ENCODE measurements at places on chromosomes 13 and 19.
A peak's percentile ranks its signal among the peaks of the same experiment; 100 is the strongest.

GRCh38 chr19:32916969-32917615 lies 47.5 kb upstream of the SLC7A9 start:
- DNase-seq: no peak

- DNase-seq: no peak
Observed at GRCh38 chr19:7575434-7576040, 20.1 kb upstream of the CAMSAP3 start.

DNA sequence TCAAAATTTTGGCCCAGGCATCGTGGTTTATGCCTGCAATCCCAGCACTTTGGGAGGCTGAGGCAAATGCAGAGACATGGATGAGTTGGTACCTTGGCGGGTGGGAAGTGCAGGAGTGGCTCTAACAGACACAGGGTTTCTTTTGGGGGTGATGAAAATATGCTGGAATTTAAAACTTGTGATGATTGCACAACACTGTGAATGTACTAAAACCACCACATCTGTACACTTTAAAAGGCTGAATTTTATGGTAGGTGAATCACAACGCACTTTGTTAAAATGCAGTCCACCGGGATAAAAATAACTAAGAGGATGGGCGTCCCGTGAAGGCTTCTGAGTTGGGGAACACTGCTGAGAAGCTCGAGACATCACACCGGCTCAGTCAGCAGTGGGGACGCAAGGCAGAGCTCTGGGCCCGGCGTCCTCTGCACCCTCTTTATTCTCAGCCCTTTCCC lies 47.1 kb downstream of the MLLT1 start:
- no peak for DNase-seq

GRCh38 chr13:48573213-48574007 lies 40.5 kb upstream of the RCBTB2 start:
- no peak for DNase-seq

GRCh38 chr13:95349267-95349666 lies 48.0 kb upstream of the ABCC4 start:
- DNase-seq: no peak

GRCh38 chr13:109715902-109716301 lies 70.5 kb downstream of the IRS2 start:
- DNase-seq: no peak

GRCh38 chr13:110306340-110306959 lies 507 bp downstream of the COL4A1 start:
- no peak for DNase-seq

GRCh38 chr13:23701636-23702035 lies 131.4 kb downstream of the TNFRSF19 start:
- DNase-seq: no peak

DNA sequence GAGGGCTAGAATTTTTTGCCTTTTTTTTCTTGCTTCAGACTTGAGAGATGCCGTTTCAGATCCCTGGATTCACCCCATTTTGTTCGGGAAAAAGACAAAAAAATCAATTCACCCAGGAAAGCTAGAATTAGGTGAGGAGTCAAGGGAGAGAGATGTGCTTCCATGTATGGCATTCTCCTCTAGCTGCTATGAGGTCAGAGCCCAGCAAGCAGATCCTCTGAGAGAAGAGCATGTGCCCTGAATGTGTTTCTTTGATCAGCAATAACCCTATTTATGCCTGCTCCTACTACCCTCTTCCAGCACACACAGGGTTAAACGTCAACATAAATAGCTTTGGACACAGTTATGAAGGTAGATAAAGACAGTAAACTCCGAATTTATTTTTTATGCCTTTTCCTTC lies 53.6 kb downstream of the NDFIP2 start:
- no peak for DNase-seq

- DNase-seq: no peak
Observed at GRCh38 chr19:29576761-29577648, 29.1 kb upstream of the POP4 start.

DNA sequence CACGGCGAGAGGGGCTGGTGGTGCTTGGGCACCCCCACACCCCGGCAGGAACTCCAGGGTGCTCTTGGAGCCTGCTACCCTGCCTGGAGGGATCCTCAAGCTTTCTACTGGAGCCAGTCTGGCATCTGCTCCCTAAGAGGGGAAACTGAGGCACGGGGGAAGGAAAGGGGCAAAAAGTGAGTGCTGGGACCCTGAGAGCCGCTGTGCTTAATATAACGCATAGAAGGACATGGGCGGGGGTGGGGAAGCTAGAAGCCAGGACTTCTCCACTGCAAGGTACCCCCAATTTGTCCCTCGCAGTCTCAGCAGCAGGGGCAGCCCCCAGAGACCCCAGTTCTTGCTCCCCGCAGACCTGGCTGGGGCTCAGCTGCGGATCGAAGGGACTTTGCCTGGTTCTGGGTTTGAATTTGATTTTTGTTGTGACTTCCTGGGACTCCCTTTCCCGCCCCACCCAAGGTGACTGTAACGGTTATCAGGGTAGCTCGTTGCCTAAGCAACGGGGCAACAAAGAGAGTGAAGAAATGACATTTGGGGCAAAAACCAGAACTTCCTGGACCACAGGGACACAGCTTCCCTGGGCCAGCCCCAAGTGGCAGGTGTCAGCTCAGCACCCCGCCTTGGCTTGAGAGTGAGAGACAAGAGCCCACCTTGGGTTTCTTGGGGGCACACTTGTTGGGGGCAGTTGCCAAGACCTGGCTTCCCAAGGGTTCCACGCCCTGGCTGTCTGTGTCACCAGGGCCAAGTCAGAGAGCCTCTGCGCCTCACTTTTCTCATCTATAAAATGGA lies 638 bp downstream of the ADGRE5 start:
- DNase-seq: peak; percentile 46

DNA sequence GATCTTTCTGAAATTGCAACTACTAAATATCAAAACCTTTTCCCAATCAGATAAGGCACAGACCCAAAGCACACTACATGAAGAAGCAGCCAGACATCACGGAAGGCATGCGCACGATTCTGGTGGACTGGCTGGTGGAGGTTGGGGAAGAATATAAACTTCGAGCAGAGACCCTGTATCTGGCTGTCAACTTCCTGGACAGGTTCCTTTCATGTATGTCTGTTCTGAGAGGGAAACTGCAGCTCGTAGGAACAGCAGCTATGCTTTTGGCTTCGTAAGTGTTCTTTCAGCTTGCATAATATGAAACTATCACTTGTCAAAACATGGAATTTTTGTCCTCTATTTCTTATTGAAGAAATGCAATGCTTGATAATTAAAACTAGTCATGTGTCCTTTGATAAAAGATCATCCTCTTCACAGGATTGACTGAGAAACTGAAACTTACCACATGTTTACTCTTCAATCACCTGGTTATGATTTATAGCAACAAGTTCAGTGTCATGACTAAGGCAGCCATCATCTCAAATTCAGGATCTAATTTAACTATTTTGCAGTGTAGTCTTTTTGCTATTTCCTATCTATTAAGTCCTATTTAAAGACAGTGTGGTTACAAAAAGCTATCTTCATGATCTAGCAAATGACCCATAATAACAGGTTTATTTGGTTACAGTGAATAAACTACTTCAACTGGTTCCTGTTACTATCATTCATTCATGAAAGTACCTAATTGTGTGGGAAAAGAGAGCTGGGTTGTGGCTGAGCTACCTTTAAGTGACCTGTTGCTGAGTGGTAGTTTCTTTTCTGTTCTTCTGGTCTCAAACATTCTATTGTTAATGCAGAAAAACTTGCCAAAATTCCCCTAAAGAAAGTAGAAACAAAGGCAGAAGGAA lies 6.5 kb downstream of the CCNA1 start:
- DNase-seq: no peak

DNA sequence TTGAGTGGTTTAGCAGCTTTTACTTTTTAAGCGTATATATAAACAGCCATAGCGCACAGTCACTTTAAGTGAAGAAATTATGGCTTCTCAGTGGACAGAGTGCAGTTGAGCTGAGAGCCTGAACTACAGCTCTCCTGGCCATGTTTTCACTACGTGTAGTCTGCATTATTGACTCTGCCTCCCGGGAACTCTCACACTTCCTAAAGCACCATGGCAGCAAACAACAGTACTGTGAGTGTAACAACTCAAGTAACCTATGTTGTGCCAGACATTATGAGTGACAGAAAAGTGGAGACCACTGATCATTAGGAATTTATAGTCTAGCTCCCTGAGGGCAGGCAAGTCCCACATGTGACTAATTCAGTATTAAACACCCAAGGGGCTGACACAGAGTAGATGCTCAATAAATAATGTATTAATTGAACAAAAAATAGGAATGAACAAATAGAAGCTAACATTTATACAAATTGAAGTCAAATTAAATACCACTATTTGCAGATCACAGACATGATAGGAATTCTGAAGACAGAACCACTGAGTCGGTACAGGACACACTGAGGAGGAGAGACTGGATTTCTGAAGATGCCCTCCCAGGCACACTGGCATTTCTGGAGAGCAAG lies 19.7 kb downstream of the EFNB2 start:
- DNase-seq: no peak

- no peak for DNase-seq
Observed at GRCh38 chr13:41061914-41062837, 867 bp downstream of the WBP4 start.

GRCh38 chr13:37277007-37277406 lies 171.5 kb upstream of the CSNK1A1L start:
- DNase-seq: no peak

- no peak for DNase-seq
Observed at GRCh38 chr19:4431296-4431695, 26.3 kb downstream of the UBXN6 start.

GRCh38 chr19:1846517-1847204 lies 1.6 kb downstream of the REXO1 start:
- DNase-seq: no peak

DNA sequence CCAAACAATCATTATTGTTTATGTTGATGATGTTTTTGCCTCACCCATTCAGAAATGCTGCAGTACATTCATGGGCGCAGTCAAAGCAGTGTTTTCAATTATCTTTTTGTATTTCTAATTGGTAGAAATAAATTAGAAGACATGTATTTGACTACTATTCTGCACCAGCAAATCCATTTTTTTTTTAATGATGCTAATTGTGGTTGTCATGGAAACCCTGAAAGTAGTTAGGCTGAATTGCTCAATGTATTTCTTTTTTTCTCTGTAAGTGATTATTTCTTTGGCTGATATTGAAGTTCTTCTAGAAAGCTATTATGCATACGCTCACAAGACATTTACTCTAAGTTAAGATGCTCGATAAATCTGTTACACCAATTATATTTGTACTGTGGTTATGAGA lies 101.2 kb downstream of the RFC3 start:
- no peak for DNase-seq

DNA sequence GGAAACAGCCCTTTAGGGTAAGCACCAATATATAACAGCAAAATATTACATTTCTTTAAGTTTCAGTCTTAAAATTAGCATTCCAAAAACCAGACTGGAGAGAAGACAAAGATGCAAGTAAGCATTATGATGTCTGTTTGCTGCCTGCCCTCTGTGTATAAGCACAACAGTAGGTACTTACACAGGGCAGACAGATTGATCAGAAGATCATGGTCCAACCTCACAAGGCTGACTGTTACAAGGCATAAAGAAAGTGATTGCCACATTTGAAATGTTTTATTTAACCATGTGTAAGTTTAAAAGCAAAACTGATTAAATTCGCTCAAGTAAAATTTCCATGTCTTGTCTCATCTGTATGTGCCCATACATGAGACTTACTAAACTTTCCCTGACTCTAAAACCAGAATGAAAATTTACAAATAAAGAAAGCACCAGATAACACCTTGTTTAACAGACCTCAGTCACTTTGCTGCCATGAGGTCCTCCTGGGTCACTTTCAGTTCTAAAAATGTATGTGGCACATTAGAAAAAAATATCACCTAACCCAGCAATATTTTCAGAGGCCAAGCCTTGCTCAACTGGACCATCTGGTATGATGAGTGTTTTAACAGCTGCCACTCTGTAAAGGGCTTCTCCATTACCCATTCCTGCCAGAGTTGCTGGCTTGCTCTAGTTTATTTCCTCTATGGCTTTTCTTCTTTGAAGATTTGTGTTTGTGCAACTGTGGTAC lies 297.0 kb downstream of the RBM26 start:
- no peak for DNase-seq

GRCh38 chr13:40379794-40380578 lies 286.5 kb downstream of the FOXO1 start:
- no peak for DNase-seq

- DNase-seq: no peak
Observed at GRCh38 chr19:12783849-12784393, 7.4 kb upstream of the JUNB start.

Data from stimulated activated CD8-positive, alpha-beta memory T cell treated with anti-CD3 and anti-CD28 coated beads, Interleukin-4, amount 100 ng/mL, for 4 hours (primary cell).